ENCODE measurements at places on chromosomes 2 and 18. TPM values are rescaled to one million over a fixed set of nuclear protein-coding genes. Genes with fewer than 3 reads are reported as not detected.
A peak's percentile ranks its signal among the peaks of the same experiment; 100 is the strongest.

- no peak for DNase-seq
Observed at GRCh38 chr2:238106698-238107524, 6.8 kb downstream of the ESPNL start.

DNA sequence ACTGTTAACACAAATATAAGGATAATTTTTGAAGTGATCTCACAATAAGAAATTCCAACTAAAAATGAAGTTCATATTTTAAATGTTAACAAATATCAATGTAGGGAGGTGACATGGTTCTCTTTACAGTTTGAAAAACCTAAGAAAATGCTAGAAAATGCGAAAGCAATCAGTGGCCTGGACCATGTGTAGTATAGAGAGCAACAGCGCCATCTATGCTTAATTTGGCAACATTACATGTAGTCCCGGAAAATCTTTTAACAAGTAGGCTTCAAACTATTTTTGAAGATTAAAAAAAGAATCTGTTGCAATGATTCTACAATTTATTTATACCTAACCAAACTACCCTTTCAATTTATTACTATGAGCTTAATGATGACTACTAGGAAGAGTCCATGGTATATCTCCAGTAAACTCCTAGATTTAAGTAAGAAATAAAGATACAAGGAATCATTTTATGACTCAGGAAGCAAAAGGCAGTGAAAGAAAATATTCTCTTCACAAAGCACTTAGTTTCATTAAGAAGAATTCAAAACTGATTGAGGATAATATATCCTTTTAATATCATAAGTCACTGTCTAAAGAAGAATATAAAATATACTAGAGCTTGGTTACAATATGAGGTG is 33.3 kb downstream of the NDUFA10 start:
- peak; percentile 59 for DNase-seq

TRIM43 gene
- total RNA-seq: not detected

- DNase-seq: no peak
Observed at GRCh38 chr2:177298191-177298590, 33.7 kb upstream of the NFE2L2 start.

PXDN gene
- 358 TPM for total RNA-seq
